MCF 10A (cell line): ENCODE measurements at places on chromosomes 4 and X. TPM values are rescaled to one million over a fixed set of nuclear protein-coding genes. Genes with fewer than 3 reads are reported as not detected.

DNA sequence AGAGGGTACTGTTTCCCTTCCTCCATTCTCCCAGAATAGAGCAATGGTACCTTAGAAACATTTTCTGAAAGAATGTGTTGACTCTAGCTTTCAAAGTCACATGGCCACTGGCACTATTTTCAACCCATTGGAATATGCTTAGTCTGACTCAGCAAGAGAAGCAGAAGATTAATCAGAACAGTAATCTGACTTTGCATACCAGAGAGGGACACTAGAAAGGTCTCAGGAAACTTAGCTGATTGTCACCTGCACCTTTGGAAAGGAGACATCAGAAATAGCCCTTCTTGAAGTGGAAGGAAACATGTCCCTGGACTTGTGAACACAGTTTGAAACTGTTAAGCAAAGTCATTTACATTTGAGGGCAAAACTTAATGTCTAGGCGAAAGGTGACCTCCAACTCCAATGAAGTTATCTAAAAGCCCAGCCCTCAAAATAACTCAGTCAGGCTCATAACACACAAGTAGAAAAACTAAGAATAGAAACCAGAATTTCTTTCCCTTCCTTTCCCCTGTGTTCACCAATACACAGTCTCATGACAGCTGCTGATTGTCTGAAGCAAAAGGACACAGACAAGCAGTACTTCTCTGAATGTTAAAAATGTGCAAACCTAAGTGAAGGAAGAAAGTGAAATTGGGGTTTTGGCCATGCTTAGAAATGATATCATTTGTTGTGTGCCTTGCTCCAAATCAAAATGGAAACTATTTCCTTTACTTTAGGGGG, 270.8 kb downstream of the GRIA3 start:
- DNase-seq = no peak
- H3K27me3 ChIP-seq = no peaks in the 10 kb centered on the region
- peaks cover 6% of the 10 kb centered on the region for H3K36me3 ChIP-seq

The RASGEF1B gene
- 4.8 and 5.4 TPM in 2 replicates for total RNA-seq

GRCh38 chrX:13994104-13994503, 35.6 kb downstream of the GEMIN8 start:
- no peak for DNase-seq
- H3K4me1 ChIP-seq = no peaks in the 10 kb centered on the region
- no peak overlapping the region for H3K4me3 ChIP-seq
- H3K27me3 ChIP-seq = peaks cover 62% of the 10 kb centered on the region
- H3K36me3 ChIP-seq = no peaks in the 10 kb centered on the region

GRCh38 chrX:17377091-17377717, 2.2 kb downstream of the NHS start:
- no peaks in the 10 kb centered on the region for H3K36me3 ChIP-seq
- DNase-seq = peak; percentile 52
- peak overlapping the region; percentile 61 for H3K27ac ChIP-seq
- no peaks in the 10 kb centered on the region for H3K4me1 ChIP-seq
- no peaks in the 10 kb centered on the region for H3K27me3 ChIP-seq
- peak overlapping the region; percentile 74 for H3K4me3 ChIP-seq

DNA sequence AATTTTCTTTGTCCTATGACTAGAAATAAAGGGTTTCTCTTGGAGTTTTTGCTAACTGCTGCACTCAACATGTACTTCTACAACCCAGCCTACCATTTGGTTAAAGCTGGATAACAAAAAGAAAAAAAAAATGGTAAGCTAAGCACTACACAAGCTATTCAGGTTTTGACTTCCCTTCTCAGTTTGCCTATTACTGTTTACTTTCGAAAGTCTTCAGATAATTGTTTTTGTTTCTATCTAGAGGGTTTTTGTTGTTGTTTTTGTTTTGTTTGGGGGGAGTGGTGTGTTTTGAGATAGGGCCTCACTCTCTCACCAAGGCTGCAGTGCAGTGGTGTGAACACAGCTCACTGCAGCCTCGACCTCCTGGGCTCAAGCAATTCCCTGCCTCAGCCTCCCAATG, 46.6 kb downstream of the CLOCK start:
- H3K27me3 ChIP-seq = no peaks in the 10 kb centered on the region
- H3K36me3 ChIP-seq = peaks cover 8% of the 10 kb centered on the region
- no peak for DNase-seq
- no peak overlapping the region for H3K4me3 ChIP-seq

GRCh38 chrX:37287741-37288444, 61.3 kb upstream of the PRRG1 start:
- H3K27me3 ChIP-seq = no peaks in the 10 kb centered on the region
- peak; percentile 10 for DNase-seq
- no peaks in the 10 kb centered on the region for H3K36me3 ChIP-seq
- H3K4me3 ChIP-seq = no peak overlapping the region
- H3K4me1 ChIP-seq = no peaks in the 10 kb centered on the region
